CD8-positive, alpha-beta memory T cell (primary cell): ENCODE measurements at places on chromosomes 11 and 22. TPM values are rescaled to one million over a fixed set of nuclear protein-coding genes. Genes with fewer than 3 reads are reported as not detected.

GRCh38 chr11:16606784-16607674, 131.4 kb upstream of the C11orf58 start:
- H3K27me3 ChIP-seq = peaks cover 72% of the 10 kb centered on the region
- H3K27ac ChIP-seq = no peak overlapping the region
- H3K36me3 ChIP-seq = no peaks in the 10 kb centered on the region
- no peak for DNase-seq

Gene PLEKHA7
- total RNA-seq = 6.6 TPM

Gene POU2AF3
- total RNA-seq = not detected

GRCh38 chr11:100536979-100537378, 150.1 kb upstream of the ARHGAP42 start:
- H3K4me1 ChIP-seq = no peaks in the 10 kb centered on the region
- H3K27ac ChIP-seq = no peak overlapping the region
- no peaks in the 10 kb centered on the region for H3K36me3 ChIP-seq
- H3K27me3 ChIP-seq = no peaks in the 10 kb centered on the region
- DNase-seq = no peak

DNA sequence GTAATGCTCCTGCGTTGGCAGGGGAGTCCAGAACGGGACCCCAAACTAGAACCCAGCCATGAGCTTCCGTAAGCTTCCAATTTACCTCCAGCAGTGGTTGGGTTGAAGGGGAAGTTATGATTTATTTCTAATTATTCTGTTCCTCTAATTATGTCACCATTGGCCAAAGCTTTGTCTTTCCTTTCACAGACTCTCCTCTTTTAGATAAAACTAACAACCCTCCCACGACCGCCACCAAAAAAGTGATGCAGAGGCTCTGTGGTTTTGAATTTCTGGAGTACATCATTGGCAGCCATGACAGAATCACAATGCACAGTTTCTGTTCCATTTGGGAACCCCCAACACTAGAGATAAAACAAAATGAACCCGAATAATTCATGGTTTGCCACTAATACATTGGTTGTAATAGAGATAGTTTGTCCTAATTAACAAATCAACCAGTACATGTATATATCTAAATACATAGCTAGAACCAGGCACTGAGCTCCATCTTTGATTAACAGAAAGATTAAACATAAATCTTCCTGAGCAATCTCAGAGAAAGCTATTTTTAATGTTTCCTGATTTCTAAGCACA, 64.3 kb downstream of the ETS1 start:
- peaks cover 48% of the 10 kb centered on the region for H3K4me1 ChIP-seq
- DNase-seq = peak; percentile 70
- peak overlapping the region; percentile 53 for H3K4me3 ChIP-seq
- H3K27ac ChIP-seq = peak overlapping the region; percentile 92
- no peaks in the 10 kb centered on the region for H3K27me3 ChIP-seq
- H3K36me3 ChIP-seq = peaks cover 23% of the 10 kb centered on the region

DNA sequence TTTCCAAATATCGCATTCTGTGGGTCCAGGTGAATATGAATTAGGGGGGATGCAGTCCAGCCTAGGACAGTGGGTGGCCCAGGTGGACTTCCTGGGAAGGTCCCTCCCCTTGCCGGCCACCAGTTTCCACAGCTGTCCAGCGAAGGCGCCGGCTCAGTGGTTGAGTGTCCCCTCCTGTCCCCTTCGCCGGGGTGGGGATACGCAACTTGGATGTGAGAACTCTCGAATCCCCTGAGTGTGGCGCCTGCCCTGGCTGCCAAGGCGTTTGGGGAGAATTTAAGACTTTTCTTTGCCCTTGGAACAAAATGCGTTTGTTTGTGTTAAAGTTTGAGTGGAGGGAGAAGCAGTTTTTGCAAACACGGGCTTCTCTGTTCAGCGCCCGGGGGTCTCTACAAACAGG, 123.7 kb downstream of the KCNQ1OT1 start:
- no peaks in the 10 kb centered on the region for H3K4me1 ChIP-seq
- H3K4me3 ChIP-seq = no peak overlapping the region
- no peak for DNase-seq
- no peaks in the 10 kb centered on the region for H3K36me3 ChIP-seq
- H3K27ac ChIP-seq = no peak overlapping the region

- H3K36me3 ChIP-seq = no peaks in the 10 kb centered on the region
- no peak for DNase-seq
- no peak overlapping the region for H3K4me3 ChIP-seq
- H3K27me3 ChIP-seq = no peaks in the 10 kb centered on the region
- H3K4me1 ChIP-seq = no peaks in the 10 kb centered on the region
Observed at GRCh38 chr11:29734287-29734686, 282.5 kb downstream of the KCNA4 start.
